Hematopoietic multipotent progenitor cell (in vitro differentiated cells): ENCODE measurements at places on chromosomes 4 and X.

DNA sequence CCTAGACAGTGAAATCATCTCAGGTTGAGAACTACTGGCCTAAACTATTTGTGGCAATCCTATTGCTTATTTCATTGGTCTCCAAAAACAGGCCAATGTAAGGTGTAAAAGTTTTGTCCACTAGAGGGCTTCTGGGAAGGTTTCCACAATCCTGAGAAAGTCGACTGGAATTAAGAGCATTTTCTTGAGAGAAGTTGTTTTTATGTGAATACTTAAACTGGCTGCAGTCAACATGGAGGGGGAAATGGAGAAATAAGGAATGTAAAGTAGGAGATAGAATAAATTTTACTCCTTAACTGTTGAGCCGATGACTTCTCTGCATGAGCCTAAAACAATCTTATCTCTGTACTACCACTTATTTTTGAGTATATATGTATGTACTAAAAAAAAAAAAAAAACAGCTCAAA, 11.0 kb upstream of the EIF4E start:
- no peak for DNase-seq

GRCh38 chr4:133402616-133403015, 253.5 kb downstream of the PCDH10 start:
- DNase-seq: no peak

- peak; percentile 63 for DNase-seq
Observed at GRCh38 chrX:40097504-40098263, at the start of gene BCOR. BCOR (minus strand) TSS chrX:40097958; CDS start chrX:40077929, 20,029 bp downstream.

- DNase-seq: no peak
Observed at GRCh38 chr4:128978985-128979384, 114.4 kb downstream of the SCLT1 start.

GRCh38 chrX:133789829-133790228, 195.6 kb downstream of the GPC3 start:
- DNase-seq: no peak

- DNase-seq: no peak
Observed at GRCh38 chr4:98864560-98864959, 64.4 kb downstream of the EIF4E start.

DNA sequence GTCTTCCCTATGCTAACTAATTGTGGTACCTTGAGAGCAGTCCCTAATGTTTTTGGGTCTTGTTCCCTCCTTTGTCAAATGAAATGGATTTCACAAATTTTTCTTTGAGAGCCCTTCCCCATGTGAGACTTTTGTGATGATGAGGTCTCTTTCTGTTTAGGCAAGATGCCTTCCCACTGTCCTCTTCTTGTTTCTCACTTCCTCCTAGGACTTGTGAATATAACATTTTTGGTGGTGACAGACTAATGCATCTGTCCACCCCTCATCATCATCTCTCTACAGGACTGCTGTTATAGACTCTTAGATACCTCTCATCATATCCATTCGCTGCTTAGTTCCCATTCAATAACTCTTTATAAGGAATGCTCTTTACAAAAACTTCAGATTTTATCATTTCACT, 8.7 kb upstream of the ANK2 start:
- DNase-seq: no peak

DNA sequence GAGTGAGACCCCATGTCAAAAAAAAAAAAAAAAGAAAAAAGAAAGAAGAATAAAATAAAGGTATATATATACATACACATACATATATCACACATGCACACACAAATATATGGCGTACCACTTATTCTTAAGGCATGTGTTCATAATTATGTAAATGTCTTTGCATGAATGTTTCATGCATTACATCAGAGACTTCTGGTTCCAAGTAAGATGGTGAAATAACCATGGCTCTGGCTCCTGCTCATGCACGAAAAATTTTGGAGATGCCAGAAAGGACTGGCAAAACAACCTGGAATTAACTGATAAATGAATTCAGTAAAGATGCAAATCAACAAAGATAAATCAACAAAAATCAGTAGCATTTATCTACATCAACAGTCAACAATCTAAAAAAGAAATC, 19.7 kb upstream of the FHIP1A start:
- no peak for DNase-seq
